ENCODE measurements at places on chromosomes 5 and 9.

GRCh38 chr5:62296998-62297397 is 9.0 kb upstream of the KIF2A start:
- no peak for DNase-seq

DNA sequence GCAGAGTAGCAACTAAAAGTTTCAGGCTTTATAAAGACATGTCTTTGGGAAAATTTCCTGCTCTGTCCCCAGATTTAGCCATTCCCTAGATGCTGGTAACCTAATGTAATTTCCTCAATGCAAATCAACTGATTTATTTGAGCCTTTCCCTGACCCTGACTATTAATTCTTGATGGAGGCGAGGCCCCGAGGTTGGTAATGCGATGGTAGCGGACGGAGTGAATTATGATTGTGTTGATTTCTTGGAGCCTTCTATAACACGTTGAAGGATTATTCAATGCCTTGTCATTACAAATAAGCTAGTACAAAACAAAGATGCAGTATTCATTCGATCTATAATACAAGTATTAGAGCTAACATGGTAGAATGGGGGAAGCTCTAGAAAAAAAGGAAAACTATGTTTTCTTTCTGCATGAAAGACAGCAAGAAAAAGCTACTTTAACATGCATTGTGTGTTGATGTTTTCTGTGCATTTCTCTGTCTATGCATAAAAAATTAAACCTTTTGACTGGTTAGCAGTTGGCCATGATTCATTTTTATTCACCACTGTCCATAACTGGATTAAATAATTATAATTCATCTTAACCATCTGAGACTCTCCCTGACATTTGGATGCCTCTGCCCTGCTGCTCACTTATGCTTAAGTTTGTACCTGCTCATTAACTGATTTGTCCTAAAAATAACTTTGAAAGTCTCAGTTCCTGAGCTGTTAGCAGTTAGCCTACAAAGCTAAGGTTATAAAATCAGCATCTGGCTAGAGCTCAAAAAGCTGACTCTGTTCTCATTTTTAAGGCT is 490.2 kb upstream of the NUDT12 start:
- no peak for DNase-seq

- DNase-seq = no peak
These were observed 407.4 kb downstream of the ENC1 start for GRCh38 chr5:74233091-74233490.

DNA sequence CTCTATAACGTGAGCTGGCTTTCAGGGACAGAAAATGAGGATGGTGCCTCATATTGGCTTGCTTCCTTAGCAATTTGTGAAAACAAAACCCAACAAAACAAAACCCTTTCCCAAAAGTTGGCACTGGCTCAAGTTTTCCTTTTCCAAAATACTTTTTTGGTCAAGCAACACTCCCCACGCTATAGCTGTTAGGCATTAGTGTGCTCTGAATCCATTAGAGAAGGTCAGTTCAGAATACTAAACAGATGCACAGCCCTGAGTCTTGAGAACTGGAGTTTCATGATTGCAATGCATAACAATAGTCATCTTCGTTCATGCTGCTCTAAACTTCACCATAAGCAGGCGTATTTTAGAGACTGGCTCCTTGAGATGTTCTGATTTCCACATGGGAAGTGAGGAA is 172.0 kb upstream of the KLF9 start:
- DNase-seq = peak; percentile 51

GRCh38 chr9:82410306-82410705 is 421.7 kb downstream of the SPATA31D1 start:
- no peak for DNase-seq

DNA sequence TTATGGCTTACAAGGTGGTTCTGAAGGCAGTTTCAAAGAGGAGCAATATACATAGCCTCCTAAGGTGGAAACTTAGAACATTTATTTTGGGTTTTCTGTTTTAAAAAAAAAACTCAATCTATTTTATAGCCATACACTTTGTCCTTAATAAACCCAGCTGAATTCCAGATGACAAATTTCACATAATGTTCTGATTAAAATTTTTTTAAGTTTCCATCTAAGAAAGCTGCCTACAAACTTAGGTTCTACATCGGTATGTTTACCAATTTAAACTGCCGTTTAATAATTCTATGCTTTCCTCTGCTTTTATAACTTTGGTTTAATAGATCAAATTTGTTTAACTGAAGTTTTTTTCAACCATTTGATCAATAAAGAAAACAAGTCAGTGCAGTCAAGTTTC is 12.5 kb downstream of the NR3C1 start:
- DNase-seq = peak; percentile 36

- no peak for DNase-seq
These were observed 309.1 kb downstream of the NTRK2 start for GRCh38 chr9:84978661-84979060.

DNA sequence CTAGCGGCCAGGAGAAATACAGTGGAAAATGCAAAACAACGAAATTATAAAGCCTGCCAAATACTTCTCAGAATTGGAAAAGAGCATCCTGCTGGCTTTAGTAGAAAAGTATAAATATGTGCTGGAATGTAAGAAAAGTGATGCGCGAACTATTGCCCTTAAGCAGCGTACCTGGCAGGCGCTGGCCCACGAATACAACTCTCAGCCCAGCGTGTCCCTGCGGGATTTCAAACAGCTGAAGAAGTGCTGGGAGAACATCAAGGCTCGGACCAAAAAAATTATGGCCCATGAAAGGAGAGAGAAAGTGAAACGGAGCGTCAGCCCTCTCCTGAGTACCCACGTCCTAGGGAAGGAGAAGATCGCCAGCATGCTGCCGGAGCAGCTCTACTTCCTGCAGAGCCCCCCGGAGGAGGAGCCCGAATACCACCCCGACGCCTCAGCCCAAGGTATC is 15.0 kb downstream of the MSANTD3 start:
- no peak for DNase-seq

DNA sequence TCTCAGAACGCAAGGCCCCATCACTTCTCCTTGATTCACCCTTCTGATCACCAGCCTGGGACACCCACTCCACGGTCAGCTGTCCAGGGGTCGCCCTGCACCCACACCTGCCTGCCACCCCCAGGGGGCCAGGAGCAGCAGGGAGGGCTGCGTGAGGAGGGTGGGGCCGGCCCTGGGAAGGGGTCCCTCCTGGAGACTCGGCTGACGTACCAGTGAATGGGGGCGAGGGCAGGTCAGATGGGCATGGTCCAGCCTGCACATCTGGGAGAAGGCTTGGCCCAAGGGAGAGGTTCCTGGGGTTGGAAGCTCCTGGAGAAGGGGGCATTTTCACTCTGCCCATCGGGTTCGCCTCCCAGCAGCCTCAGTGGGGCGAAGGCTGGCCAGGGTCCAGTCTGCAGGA is 21.8 kb upstream of the SARDH start:
- no peak for DNase-seq

DNA sequence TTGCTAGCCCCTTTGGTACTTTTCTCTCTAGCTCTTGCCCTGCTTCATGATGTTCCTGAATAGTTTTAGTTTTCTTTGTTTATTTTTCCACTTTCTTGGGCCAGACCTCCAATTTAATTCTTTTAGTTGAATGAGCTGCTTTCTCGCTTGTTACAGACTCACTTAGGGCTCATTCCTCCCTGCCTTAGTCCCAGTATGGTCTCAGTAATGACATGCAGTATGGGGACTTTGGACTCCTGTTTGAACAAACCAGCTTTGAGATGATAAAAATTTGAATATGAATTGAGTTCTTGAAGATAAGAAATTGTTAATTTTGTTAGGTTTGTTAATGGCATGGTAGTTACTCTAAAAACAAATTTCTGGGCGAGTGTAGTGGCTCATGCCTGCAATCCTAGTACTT is 284.8 kb upstream of the DMRT1 start:
- no peak for DNase-seq
